ENCODE measurements at places on chromosomes 5 and 9.

DNA sequence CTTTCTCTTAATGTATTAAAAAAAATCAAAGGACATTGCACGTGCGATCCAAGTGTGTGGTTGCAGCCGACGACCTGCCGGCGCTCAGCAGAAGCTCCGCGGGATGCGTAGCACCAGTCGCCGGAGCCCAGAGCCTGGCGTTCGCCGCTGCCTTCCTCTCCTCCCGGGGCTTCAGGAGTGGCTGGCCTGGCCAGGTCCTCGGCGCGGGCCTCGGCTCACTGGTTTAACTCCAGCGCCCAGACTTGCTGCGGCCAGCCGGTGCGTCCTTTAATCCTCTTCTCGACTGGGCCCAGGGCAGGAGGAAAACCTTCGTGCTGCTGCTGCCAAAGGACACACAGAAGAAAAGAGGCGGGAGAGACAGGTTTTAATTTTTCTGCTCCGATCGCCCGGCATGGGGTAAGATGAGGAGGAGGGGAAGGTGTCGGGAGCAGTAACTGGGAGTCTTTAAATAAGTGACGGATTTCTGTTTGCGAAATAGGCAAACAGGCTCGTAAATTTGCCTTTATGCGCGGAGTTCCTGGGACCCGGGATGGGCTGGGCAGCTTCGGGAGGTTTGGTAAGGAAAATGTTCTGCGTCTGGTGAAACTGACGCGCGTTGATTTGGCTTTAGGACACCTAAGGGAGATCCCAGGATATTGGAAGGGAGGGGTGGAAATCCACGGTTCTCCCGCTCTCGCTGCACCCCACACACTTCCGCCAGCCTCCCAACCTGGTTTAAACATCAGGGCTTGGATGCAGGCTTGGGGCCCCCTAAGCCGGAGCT is 2.3 kb downstream of the HAND1 start:
- no peak for DNase-seq

DNA sequence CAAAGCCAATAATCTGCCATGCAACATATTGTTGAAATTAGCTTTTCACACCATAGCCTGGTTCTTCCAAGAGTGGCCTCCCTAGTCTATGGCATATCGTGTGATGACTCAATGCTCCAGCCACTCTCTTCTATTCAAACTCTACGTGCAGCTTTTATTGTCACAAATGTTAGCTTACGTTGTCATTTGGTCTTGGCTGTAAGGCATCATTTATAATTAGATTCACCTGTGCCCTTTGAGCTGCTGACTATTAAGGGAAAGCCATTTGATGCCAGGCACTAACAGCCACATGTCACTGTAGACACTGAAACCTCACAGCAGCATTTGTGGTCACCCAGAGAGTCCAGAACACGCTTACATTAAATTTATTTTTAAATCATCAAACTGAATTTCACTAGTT is 66.8 kb downstream of the APBA1 start:
- no peak for DNase-seq

DNA sequence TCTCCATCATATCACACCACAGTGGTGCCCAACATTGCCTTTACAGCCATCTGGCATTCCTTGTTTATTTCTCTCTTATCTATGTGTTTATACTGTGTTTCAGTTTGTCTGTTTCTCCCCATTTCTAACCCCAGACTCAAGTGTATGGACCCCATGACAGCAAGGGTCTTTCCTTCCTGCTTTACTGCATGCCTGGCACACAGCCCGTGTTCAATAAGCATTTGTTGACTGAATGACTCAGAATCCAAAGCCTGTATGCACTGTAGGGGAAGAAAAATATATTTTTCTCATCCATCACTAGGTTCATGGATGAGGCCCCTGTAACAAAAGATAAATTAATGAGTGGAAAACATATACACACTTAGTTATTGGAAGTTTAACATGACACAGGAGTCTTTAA is 190.8 kb upstream of the SEMA6A start:
- DNase-seq = no peak

- no peak for DNase-seq
Observed at GRCh38 chr5:67146981-67147380, 49.6 kb downstream of the CD180 start.

GRCh38 chr9:25864509-25864908 is 186.3 kb upstream of the TUSC1 start:
- no peak for DNase-seq

- no peak for DNase-seq
Observed at GRCh38 chr9:116471093-116471906, 215.8 kb upstream of the TRIM32 start.

DNA sequence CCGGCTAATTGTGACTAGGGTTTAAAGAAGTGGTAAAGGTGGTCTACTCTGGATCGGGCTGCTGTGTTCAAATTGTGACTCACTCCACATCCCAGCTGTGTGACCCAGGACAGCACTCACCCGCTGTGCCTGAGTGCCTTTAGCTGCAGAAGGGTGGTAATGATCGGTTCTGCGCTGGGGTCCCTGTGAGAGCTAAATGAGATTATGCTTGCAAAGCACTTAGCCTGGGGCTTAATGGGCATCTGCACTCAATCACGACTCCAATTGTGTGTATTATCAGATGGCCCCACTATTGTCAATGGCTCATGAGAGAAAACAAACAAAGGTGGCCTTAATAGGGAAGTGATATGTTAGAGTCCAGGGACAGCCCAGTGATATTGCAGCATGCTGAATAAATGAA is 25.1 kb upstream of the TBC1D2 start:
- no peak for DNase-seq

DNA sequence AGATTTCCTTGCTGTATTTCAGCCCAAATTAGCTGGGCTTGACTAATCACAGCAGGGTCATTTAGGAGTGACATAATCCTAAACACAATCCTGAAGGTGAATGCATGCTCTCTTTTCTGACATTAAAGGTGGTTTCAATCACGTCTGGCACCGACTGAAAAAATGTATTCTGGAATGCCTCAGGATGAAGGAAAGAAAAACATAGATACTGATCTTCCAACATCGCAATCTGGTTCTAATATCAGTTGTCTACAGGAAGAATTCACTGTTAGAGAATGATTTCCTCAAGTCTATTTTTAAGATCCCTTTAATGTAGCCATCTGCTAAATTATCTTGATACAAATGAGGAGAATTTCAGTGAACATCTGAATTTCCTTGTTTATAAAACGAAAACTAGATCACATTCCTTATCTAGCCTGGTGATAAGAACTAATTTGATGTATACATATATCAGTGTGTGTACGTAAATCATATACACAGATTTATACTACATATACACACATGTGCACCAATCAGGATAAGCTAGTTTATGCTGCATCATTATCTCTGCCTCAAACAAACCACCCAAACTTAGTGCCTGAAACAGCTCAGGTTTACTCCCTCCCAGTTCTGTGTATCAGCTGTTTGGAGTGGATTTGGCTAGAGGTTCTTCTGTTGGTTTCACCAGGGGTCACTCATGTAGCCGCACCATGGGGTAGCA is 31.3 kb upstream of the TAS2R1 start:
- DNase-seq = no peak

DNA sequence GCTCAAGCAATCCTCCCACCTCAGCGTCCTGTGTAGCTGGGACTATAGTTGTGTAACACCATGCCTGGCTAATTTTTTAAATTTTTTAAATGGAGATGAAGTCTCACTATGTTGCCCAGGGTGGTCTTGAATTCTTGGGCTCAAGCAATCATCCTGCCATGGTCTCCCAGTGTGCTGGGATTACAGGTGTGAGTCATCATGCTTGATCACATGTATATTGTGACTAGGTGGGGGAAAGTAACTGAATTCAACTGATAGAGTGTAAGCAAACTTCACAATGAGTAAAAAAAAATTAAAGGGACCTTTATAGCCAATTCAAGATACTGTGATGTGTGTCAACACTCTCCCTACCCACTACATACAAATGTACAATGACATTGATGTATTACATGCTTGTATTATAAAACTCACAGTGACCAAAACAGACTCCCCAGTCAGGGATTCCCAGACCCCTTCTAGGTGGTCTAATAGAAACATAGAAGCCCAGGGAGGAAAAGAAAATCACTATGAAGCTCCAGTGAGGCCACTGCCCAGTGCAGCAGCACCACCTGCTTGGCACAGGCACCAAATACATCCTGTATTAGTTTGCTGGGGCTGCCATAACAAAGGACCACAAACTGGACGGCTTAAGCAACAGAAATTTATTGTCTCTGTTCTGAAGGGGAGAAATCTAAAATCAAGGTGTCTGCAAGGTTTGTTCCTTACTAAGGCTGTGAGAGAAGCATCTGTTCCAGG is 8.8 kb downstream of the PLGRKT start:
- no peak for DNase-seq
